ENCODE measurements at places on chromosomes 5 and 9.

GRCh38 chr5:53008751-53009150, 19.6 kb downstream of the ITGA2 start:
- no peak for DNase-seq

- DNase-seq, result no peak
These were observed 70.4 kb upstream of the IFNE start for GRCh38 chr9:21552244-21553170.

- DNase-seq, result no peak
These were observed 111.1 kb downstream of the TLR4 start for GRCh38 chr9:117815315-117815714.

GRCh38 chr5:81021486-81021885, 61.3 kb downstream of the RASGRF2 start:
- no peak for DNase-seq

GRCh38 chr9:26789959-26790358, 102.6 kb downstream of the CAAP1 start:
- DNase-seq, result no peak

DNA sequence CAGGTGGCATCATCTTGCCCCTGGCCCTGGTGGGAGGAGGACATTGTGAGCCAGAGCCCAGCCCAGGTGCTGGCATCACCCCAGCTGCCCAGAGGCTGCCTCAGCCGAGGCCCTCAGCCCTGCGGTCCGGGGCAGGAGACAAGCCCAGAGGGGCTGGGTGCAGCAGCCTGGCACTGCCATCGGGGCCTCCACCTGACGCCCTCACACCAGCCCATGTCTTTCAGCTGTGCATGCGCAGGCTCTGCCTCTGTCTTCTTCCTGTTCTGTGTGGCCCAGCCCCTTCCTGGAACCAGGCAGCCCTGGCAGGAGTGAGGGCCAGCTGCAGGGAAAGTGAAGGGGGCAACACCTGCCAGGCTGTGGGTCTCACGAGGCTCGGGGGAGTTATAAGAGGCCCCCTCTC, 4.8 kb upstream of the CEL start:
- peak; percentile 50 for DNase-seq

GRCh38 chr5:137751869-137752491, 2.2 kb downstream of the HNRNPA0 start:
- no peak for DNase-seq

GRCh38 chr5:59554501-59554900, 339.0 kb downstream of the PDE4D start:
- DNase-seq, result no peak

DNA sequence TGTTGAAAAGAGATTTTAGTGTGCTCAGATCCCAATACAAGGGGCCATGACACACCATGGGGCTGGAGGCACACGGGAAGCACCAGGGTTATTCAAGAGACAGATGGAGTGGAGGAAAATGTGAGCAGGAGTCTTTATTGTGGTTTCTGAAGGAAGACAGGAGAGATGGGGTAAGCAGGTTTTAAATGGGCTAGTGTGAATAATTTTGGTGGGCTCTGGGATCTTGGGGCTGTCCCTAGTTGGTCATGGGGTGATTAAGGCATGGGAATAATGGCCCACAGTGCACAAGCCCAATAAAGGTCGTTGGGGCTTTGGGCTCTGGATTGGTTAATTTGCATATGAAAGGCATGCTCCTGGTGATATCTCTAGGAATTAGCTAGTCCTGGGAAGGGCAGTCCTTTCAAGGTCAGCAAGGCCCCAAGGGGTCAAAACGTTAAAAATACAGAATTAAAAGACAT, 3.6 kb upstream of the SCGB3A2 start:
- DNase-seq, result no peak

DNA sequence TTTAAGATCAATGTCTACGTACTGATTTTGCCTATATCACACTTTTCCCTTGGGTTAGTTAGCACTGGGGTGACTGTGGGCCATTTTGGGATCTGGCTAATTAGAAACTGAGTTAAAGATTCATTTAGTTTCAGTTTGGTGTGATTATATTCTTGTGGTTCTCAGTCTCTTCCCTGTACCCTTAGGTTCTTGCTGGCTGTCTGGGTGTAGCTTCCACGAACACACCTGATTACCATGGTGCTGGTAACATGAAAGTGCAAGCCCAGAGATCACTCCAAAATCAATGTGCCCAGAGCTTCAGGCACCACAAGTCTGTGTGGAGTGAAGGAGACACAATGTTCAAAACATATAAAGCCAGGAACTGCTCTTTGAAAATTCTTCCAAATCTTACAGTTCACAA, 248.1 kb downstream of the PDE4D start:
- DNase-seq, result no peak

DNA sequence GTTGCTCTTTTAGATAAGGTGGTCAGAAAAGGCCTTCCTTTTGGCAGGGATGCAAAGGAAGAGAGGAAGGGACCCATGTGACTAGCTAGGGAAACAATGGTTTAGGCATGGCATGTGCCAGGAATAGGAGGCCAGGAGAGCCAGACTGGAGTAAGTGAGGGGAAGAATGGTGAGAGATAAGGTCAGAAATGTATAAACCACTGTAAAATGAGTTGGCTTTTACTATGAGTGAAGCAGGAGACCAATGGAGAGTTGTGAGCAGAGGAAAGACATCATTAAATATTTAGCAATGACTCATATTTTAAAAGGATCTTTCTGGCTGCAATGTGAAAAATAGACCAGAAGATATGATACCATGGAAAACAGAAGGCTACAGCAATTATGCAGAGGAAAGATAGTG, 50.9 kb downstream of the AP3B1 start:
- DNase-seq, result no peak

DNA sequence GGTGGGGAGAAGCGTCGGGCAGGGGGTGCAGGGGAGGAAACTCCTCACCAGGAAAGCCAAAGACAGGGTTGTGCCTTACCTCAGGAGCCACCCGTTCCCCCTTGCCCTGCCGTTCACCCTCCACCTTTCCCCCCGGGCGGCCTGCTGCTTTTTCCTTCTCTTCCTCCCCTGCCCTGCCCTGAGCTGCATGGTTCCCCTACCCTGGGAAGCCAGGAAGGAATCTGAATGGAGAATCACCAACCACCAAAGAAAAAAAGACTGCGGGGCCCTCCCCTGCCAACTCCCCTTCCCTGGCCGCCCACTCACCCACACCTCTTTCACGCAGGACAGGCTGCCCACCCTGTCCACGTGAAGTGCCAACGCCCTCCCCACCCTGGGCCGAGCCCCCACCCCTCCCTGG, 820 bp upstream of the NFX1 start:
- no peak for DNase-seq

GRCh38 chr9:752681-753200, 88.8 kb upstream of the DMRT1 start:
- DNase-seq, result no peak

DNA sequence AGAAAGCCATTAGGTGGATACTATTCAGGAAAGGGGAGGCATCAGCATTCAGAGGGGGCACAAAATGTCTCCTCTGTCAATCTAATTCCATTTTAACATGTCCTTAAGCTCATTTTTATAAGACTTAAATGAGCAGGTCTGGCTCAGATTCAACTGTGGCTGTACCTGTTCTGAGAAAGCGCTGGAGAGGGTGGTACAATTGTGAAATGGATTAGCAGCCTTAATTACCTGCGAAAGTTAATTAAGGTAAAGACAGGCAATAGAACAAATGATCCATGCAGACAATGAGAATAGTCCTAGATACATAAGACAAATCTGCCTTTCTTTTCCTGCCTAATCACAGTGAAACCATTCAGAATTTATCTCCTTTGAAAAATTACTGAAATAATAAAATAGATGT, 96.2 kb downstream of the TAF11L14 start:
- DNase-seq, result no peak

- no peak for DNase-seq
These were observed 516 bp downstream of the MAST4 start for GRCh38 chr5:66596636-66597182.

- DNase-seq, result no peak
These were observed 1012.3 kb downstream of the CDH9 start for GRCh38 chr5:26026044-26026443.

GRCh38 chr5:17261075-17261474, 43.6 kb downstream of the BASP1 start:
- no peak for DNase-seq

GRCh38 chr5:94778299-94778698, 159.8 kb downstream of the SLF1 start:
- no peak for DNase-seq

DNA sequence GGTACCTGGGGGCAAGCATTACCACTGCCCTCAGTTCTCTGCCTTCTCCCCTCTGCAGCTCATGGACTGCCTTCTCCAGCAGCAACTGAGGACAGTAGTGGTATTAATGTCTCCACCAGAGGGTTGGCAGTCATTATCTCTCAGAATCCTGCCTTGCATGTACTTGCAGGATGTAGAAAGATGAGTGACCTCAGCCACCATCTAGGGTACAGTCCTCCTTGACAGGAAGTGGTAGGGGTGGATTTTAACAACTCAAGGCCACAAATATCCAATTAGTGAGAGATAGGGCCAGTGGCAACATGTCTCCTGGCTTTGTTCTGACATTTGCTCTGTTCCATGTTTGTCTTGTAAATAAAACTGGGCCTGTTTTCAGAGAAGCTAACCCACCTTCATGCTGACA, 47.2 kb downstream of the F2R start:
- DNase-seq, result peak; percentile 68

DNA sequence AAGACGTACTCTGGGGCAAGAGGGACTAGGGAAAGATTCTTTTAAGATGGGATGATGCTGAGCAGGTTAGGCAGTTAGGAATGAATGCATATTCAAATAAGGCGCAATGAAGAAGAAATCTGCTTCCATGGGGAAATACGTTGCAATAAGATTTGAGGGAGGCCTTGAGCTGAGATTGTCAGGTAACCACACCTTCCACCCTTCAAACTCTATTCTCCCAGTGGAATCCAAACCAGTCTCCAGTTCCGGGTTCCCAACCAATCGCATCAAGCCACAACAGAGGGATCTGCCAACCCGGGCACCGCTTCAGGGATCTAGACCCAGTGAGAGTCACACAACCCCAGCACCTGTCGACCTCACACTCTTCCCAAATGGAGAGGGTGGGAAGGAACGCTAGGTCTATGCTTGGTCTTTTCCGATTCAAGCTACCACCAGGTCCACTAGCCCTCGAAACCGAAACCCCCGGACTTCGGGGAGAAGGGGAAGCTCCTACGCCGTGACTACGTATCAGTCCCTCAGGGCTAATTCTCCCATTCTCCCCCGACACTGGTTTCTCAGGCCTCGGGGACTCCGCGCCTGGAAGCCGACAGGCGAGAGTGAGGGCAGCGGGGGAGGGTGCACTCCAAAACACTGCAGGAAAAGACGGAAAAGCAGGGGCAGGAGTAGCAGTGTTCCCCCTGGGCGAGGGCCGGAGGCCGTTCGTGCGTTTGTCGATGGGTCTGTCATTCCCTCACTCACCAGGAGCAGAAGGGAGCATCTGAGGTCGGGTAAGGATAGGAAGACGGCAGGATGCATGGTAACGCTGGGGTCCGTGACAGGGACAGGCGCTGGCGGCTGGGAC, 534 bp downstream of the ERP44 start:
- DNase-seq, result no peak

DNA sequence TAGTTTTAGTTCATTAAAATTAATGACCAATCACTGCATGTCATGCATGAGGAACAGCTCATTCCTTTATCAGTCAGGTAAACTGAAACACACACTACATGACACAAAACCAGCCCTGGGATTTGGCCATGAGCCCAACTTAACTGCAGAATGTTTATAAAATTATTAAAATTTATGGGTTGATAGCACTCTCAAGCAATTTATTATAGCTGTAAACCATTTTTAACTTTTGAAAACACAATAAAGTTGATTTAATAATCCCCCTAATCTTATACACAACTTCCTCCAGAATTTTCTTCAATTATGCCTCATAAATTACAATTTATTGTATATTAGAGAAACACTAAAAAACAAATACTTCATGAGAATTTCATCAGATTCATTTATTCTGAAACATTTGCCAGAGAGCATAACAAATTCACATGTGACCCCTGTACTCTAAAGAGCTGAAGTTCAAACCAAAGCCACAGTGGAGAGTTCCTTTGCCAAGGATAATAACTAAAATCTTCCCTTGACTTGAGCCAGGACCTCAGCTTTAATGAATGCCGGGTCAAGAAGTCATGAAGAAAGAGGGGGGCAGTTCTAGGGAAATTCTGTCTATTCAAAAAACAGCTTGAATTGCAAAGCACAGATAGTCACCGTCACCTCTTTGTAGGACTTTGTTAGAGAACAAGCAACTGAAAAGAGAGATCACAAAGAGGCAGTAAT, 763.7 kb upstream of the GRAMD2B start:
- DNase-seq, result no peak

- no peak for DNase-seq
These were observed 26.2 kb downstream of the LHX3 start for GRCh38 chr9:136178773-136179075.

DNA sequence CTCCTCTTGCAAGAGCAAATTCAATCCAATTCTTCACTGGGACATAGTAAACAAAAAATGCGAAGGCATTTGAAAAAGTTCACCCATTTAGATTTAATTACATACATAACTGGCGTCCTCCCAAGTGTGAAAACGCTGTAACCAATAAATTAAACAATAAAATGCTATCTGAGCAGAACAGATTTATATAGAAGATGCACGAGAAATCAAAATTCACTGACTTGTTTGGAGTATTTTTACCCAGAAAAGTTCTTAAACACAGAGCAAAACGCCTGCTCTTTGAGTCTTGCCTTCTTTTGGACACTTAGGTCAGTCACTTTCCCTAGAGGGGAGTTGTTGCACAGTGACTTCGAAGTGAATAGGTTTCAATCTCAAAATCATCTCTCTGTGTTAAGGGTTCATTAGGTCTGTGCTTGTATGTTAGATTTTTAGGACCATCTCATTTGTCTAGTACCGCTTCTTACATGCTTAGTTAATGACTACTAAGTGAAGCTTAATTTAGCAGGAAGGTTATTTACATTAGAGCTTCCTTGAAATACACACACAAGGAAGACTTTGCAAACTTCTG, 1.9 kb downstream of the ALDH1A1 start:
- DNase-seq, result no peak

DNA sequence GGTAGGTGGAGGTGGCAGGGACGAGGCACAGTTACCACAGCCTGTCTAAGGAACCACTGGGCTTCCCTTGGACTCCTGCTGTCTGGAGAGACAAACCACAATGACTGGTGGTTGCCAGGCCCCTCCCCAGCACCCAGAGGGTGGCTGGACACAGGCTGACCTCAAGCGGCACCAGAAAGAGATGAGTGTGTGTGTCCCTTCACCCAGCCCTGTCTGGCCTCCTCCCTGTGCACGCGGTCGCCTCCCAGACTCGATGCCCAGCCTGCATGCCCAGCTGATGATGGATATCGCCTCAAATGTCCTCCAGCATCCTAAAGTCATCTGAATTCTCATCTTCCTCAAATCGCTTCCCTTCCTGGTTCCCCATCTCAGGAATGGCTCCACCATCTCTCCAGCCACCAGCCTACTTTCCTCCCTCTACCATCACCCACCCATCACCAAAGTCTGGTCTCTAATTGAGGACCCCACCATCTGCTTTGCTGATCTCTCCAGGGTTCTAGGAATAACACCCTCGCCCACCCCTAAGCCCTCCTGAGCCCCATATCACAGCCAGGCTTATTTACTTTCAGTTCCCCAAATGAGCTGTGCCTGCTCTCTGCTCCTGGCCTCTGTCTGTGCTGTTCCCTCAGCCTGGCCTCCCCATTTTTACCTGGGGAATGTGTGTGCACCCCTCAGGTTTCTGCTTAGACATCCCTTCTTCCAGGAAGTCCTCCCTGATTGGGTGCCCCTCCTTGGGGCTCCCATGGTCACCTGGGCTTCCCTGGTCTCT, 52.5 kb upstream of the GGTA1 start:
- no peak for DNase-seq

GRCh38 chr5:149157330-149157729, 16.0 kb downstream of the ABLIM3 start:
- DNase-seq, result no peak

All from CD8-positive, alpha-beta T cell (primary cell).